LHCN-M2 (cell line): ENCODE measurements at places on chromosomes 6 and 20. TPM values are rescaled to one million over a fixed set of nuclear protein-coding genes. Genes with fewer than 3 reads are reported as not detected.
A peak's percentile ranks its signal among the peaks of the same experiment; 100 is the strongest.

GRCh38 chr6:69775941-69776340 is 20.9 kb downstream of the LMBRD1 start:
- DNase-seq = no peak

DNA sequence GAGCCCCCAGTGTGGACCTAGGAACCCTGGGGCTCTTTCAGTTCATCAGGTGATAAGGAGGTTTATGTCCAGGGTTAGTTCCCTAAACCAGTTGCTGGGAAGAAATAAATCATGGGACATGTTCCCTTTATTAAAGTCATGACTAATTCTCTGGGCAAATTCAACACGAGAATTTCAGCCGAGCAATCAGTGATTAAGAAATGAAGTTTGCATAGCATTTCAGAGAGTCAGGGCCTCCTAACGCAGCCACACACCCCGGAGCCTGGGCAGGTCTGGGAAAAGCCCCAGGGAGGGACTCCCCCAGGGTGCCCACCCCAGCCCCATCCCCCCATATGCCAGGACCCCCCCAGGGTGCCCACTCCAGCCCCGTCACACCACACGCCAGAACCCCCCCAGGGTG is 20.1 kb downstream of the SLCO4A1 start:
- peak; percentile 64 for DNase-seq

GRCh38 chr6:95208621-95209020 is 368.7 kb upstream of the MANEA start:
- DNase-seq = no peak

GRCh38 chr6:146410851-146411595 is 132.6 kb upstream of the RAB32 start:
- no peak for DNase-seq

DNA sequence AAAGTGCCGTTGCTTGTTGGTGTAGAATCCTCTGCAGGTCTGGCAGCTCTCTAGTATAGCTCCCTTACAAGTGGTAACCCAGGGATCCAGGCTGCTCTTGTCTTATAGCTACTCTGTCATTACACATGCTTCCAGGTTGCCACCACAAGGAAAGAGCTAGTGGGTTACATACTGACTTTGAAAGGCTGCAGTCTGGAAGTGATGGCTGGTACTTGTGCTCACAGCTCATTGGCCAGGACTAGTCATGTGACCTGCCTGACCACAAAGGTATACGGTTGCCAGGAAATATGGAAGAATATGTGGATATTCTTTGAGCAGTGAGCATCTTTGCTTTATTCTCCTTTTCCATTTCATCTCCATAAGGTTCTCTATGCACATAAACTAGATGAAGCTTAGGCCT is 46.0 kb downstream of the RREB1 start:
- no peak for DNase-seq

The DNAH8 gene
- not detected in 2 replicates for total RNA-seq

- no peak for DNase-seq
Measured at GRCh38 chr6:47263268-47263667, 46.4 kb downstream of the TNFRSF21 start.

GRCh38 chr6:125814481-125814880 is 23.7 kb downstream of the NCOA7 start:
- no peak for DNase-seq

GRCh38 chr6:131910219-131910589 is 41.0 kb downstream of the CCN2 start:
- DNase-seq = no peak
